ENCODE measurements at places on chromosomes 2 and 18.

GRCh38 chr18:6056171-6056910, 161.0 kb upstream of the TMEM200C start:
- DNase-seq, result peak; percentile 61

DNA sequence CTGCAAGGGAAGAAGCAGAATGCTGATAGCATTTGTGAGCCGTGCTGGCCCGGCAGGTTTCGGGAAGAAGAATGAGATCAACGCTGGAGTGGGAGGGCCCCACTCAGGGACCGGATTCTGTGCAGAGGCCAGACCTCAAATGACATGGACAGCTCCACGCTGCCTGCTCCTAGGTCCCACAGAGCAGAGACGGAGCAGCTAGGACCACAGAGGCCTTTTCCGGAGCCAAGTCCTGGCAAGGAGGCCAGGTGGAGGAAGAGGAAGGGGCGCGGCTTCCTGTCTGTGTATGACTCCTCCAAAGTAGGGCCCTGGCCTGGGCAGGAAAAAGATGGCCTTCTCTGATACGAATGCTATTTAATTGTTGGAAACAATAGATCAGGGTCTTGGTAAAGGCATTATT, 139.9 kb downstream of the LRRC30 start:
- no peak for DNase-seq

GRCh38 chr2:31217465-31218200, at the start of gene CAPN14:
Gene CAPN14, minus strand, starts transcription at chr2:31217515. Its CDS starts 12,068 bp downstream, at chr2:31205447.
- peak; percentile 23 for DNase-seq

DNA sequence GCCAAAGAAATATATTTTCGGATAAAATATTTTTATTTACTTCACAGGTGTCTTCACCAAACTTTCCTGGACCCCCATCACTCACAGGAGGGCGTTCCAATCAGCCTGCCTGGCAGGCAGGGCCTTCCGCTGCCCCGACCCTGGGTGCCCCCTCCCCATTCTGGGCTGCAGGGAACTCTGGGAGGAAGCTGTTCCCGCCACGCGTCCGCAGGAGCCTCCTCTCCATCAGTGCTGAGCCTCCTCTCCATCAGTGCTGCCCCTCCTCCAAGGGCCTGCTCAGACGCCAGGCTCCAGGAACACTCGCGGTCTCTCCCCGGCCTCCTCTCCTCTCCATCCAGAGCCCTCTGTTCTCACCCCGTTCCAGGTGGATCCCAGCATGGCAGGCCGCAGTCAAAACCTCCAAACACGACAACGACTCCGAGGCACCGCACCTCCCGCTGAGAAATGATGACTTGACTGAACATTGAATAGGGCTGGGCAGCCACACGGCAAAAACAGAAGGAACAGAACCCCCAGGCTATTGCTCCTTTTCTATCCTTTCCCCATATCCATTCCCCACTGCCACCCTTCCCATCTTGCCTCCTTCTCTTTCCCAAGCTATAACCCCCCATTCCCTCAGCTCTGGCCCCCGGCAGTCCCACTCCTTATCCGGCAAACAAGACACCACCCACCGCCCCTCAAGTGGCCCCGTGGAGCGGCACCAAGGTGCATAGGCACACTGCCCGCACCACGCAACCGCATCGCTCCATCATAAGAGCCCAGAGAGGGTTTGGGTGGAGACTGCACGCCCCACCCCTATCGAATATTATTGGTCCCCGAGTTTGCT, 268.6 kb upstream of the RAB6C start:
- DNase-seq, result no peak

GRCh38 chr2:57444752-57445430, 601.7 kb upstream of the VRK2 start:
- DNase-seq, result peak; percentile 49

DNA sequence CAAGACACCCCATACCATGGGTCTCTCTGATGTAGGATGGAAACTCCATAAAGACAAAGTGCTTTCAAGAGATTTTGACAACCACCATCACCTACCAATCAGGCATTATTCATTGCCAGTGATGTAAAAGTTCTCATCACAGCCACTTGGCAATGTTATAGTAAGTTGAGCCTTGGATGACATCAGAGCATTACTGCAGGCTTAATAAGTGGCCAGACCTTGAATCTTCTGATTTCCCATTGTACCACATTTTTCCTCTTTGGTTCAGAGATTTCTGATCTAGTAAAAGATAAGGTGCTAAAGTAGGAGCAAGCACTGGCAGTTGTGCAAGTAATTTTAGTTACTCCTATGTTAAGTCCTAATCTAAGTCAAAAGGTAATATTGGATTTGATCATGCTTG, 36.5 kb downstream of the OSR1 start:
- no peak for DNase-seq

- peak; percentile 82 for DNase-seq
These were observed 253.2 kb downstream of the TTC32 start for GRCh38 chr2:19648583-19648982.

GRCh38 chr18:58501066-58501896, 127.6 kb downstream of the ALPK2 start:
- no peak for DNase-seq

DNA sequence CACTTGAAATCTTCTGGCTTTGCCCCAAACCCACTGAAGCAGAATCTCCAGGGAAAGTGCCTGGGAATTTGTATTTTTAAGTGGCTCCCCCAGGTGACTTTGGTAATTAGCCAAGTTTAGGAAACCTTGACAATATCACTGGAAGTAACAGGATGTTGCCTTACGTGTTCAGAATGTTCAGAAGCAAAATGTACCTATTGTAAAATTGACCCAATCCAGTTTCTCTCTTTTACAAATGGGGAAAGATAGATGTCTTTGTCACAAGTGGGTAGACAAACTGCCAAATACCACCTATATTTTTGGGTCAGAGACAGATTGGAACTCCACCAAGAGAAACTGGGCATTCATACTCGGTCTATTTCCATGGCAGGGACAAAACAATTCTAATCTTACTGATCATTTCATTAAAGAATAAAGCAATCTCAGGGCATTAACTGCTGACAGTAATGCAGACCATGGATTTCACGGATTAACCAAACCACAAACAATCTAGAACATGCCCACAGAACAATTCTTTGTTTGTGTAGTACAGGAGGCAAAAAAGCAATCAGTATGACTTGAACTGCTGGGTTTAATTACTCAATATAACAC, 255.8 kb downstream of the ERBB4 start:
- DNase-seq, result no peak

DNA sequence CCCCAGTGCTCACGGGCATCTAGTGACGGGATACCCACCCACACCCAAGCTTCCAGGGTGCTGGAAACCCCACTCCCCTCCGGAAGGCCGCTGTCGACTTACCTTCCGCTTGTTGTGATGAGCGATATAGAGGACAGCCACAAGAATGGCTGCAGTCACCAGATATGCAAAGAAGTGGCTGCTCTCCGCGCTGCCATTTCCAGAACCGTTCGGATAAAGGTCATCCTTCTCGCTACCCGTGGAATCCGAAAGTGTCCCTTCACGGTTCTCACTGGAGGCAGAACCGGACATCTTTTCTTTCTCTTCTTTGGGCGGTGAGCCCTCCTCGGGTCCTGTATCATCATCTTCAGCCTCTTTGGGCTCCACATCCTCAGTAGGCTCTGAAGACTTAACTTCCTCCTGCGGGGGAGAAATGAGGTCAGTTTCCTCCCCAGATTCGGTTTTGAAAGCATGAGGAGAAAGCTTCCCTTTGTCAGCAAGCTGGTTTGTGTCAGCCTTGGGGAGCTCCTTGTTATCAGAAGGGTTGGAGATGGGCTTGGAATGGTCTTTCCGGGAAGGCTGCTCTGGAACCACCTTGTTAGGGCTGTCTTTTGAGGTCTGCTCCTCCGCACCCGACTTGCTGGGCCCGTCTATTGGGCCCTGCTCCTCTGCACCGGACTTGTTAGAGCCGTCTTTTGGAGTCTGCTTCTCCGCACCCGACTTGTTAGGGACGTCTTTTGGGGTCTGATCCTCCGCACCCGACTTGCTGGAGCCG, 1.2 kb downstream of the TGOLN2 start:
- peak; percentile 25 for DNase-seq

DNA sequence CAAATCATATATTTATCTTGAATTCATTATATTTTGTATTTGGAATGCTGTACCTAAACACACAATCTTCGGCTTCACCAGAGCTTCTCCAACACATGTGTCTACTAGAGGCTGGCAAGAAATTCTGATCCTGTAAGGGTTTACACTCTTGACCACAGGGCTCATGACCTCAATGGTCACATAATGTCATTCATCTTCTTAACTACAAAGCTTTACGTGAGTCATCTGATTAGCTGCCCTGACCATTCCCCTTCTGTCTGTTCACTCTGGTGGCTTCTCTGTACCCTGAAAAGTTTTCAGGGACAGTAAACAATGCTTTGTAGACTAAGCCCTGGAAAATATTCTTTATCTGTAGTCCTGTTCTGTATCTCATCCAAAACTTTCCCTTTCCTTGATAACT, 423.9 kb downstream of the CMPK2 start:
- no peak for DNase-seq

- peak; percentile 27 for DNase-seq
These were observed 810.4 kb downstream of the METTL4 start for GRCh38 chr18:1760901-1761300.

DNA sequence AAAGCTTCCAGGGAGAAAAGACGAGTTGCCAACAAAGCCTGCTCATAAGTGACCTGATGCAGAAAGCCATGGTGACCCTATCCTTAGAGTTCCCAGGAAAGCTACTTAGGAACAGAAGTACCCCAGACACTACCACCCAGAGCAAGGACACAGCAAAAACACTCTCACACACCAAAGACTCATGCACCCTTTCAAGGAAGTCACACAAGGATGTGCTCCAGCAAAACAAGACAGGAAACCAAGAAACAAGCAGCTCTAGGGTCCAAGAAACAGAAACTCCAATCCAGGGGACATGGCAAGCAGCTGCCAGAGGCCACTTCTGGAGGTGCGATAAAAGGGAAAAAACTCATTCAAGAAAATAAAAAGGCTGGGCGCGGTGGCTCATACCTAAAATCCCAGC, 5.7 kb downstream of the KIF1A start:
- DNase-seq, result no peak

DNA sequence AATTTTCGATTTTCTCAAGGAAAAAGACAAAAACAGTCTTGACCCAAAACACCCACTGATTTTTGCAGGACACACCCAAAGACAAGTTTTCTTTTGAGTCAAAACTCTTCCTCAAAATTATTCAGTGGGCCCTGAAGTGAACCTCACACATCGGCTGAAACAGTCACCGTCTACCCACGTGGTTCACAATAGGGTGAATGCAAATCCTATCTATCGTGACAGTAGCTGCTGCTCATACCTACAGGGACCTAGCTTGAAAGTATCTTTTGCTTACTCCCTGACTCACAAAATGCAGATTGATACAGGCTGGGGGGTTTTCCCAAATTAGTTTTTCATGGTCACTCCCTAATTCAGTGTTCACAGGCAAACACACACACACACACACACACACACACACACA, 10.7 kb upstream of the CD226 start:
- DNase-seq, result no peak

DNA sequence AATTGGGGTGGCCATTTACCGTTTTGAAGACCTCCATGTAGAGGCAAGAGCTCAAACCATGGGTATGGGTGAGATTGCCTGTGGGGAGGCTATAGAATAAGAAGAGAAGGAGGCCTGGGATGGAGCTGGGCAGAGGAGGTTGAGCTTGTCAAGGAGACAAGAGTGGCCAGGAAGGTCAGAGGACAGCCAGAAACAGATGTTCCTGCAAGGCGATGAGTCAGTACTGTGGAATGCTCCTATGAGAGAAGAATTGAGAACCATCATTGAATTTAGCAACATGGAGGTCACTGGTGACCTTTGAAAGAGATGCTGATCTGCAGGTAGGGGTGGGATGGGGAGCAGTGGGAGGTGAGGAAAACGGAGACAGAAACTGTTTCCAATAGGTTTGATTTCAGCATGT, 3.5 kb downstream of the ACSL3 start:
- DNase-seq, result peak; percentile 76

- no peak for DNase-seq
These were observed 234.0 kb upstream of the ITGA4 start for GRCh38 chr2:181223234-181223633.

- peak; percentile 84 for DNase-seq
These were observed 81.2 kb downstream of the ADD2 start for GRCh38 chr2:70686577-70687460.

DNA sequence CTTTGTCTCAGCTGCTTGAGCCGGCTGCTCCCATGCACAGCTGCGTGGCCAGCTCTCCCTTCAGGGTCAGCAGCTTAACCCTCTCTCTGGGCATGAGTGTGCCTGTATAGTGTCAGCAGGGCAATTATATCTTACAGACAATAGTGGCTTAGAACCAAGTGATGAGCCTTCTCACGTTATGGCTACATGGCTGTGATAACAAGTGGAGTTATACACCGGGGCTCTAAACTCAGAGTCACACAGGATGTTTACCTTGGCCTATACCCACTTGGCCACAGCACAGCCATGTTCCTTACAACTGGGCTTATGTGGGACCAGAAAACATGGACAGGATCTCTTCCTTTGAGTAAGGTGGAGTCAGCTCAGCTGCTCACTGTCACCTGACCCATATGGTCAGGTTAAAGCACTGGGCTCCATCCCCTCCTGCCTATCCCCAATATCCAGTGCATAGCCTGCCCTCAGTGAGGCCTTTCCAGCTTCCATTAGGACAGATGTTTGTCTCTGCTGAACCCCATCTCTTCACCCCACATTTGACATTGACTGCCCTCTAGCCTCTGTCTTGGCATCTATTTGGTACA, 294.2 kb upstream of the NCKAP5 start:
- DNase-seq, result peak; percentile 54

GRCh38 chr2:240992572-240993291, 5.7 kb upstream of the SNED1 start:
- no peak for DNase-seq

- DNase-seq, result no peak
These were observed 762.3 kb upstream of the ID2 start for GRCh38 chr2:7919510-7919909.

GRCh38 chr2:200662727-200663126, 76.9 kb downstream of the AOX1 start:
- peak; percentile 89 for DNase-seq

- no peak for DNase-seq
These were observed 287.8 kb upstream of the SETBP1 start for GRCh38 chr18:44392933-44393332.

DNA sequence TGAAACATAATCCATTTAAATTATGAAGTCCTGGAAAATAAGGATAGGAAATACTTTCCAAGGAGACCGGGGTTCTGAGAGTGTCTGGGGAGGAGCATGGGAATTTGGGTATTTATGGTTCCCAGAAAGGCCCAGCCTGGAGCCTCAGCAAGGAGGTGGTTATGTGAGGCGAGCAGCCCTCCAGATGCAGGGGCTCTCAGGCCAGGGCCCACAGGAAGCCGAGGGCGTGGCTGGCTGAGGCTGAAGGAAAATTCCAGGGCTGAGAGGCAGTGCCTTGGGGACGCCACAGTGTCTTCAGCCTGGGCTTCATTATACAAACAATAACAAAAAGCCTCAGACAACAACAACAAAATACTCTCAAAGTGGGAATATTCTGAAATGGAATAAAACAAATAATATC, 86.9 kb upstream of the SERPINE2 start:
- DNase-seq, result no peak

GRCh38 chr2:228866781-228867180, 404.3 kb downstream of the PID1 start:
- DNase-seq, result no peak
